Amniotic epithelial cell (primary cell): ENCODE measurements at places on chromosomes 3 and 15.

- no peak for DNase-seq
Measured at GRCh38 chr3:127320529-127321121, 32.8 kb upstream of the PRR20G start.

DNA sequence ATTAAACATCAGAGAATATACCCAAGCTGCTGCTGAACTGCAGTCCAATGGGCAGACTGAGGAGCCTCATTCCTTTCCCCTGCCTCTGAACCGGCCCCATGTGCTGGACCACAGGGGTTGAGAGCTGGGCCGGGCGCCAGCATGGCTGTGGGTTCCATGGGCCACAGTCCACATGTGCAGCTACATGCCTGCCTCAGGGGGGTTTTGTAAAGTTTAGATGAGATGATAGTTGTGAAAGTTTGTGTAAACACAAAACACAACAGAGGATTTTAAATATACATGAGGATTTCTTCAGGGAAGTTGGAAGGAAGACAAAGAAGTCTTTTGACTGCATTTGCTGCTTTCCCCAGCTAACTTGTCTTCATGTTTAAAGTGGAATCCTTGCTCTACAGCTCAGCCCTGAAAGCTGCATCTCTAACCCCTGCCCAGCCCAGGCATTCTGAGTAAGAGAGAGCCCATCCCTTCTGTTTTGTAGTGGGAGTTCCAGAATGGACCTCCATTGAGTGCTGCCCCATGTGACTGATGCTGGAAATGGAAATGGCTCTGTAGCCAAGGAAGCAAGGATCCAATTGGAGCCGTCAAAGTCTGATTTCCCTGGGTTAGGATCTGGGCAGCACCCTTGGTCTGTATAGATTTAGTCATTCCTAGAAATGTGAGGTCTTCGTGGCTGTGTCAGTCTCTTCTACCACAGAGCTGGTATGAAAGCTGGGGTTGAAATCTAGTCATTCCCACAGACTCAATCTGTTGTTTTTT lies 17.5 kb downstream of the SLC12A8 start:
- peak; percentile 69 for DNase-seq

GRCh38 chr3:165820671-165821123 lies 16.5 kb downstream of the BCHE start:
- no peak for DNase-seq

DNA sequence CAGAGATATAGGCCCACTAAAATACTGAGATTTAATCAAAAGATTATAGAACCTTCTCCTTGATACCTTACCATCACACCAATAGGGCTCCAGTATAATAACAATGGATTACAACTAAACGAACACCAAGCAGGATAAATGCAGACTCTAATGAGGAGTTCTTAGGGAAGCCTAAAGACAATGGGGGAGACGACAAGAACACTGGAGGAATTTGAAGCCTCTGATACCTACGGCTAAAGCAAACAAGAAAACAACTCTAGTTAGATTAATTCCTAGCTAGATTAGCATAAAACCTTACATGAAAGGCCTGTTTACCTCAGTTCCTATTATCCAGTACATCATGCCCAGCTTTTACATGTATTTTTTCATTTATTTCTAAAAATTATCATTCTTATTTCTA lies 35.1 kb downstream of the NGLY1 start:
- DNase-seq, result no peak

- DNase-seq, result no peak
Measured at GRCh38 chr3:23633261-23633960, 172.3 kb upstream of the UBE2E1 start.

DNA sequence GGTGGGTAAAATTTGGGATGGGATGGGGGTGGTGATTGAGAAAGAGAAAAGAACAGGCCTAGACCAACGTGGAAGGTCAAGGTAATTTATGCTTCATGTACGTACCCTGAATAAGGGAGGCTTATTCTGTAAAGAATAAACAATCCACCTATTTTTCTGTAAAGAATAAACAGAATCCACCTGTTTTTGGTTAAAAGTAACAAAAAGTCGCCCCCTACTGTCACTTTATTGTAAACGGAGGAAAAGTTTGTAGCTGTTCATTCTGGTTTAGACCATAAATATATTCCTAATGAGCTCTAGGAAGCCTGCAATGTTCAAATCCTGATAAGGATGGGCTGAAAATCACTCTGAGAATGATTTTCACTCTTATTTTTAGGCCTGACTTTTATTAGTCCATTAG lies 23.5 kb upstream of the SQOR start:
- DNase-seq, result peak; percentile 28

GRCh38 chr3:45607790-45608189 lies 13.2 kb downstream of the LIMD1 start:
- no peak for DNase-seq

GRCh38 chr3:127787571-127788365 lies 34.5 kb downstream of the MGLL start:
- DNase-seq, result no peak

DNA sequence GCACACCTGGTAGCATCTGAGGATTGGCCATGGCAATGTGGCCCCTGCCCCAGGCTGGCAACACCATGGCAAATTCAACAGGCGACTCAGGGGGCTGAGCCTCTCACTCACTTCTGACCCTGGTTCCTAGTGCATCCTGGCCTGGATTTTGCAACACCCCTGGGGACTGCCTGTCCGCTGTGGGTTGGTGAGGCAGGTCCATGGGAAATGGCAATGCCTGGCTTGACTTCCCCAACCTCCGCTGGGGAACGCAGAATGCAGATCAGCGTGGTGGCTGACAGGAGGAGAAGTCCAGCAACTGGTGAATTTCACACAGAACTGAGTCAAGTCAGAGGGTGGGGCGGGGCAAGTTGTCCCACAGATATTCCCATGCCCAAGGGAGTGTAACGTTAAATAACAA lies 3.9 kb upstream of the PSTPIP1 start:
- no peak for DNase-seq

DNA sequence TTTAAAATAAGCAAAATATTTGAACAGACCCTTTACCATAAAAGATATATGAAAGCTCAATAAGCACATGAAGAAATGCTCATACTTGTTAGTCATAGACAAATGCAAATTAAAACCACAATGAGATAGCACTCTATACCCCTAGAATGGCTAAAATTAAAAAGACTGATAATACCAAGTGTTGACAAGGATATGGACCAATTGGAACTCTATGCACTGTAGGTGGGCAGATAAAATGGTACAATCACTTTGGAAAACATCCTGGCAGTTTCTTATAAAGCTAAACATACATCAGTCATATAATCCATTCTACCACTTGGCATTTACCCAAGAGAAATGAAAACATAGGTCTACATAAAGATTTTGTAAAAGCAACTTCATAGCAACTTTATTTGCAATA lies 293.0 kb upstream of the TLE3 start:
- no peak for DNase-seq

DNA sequence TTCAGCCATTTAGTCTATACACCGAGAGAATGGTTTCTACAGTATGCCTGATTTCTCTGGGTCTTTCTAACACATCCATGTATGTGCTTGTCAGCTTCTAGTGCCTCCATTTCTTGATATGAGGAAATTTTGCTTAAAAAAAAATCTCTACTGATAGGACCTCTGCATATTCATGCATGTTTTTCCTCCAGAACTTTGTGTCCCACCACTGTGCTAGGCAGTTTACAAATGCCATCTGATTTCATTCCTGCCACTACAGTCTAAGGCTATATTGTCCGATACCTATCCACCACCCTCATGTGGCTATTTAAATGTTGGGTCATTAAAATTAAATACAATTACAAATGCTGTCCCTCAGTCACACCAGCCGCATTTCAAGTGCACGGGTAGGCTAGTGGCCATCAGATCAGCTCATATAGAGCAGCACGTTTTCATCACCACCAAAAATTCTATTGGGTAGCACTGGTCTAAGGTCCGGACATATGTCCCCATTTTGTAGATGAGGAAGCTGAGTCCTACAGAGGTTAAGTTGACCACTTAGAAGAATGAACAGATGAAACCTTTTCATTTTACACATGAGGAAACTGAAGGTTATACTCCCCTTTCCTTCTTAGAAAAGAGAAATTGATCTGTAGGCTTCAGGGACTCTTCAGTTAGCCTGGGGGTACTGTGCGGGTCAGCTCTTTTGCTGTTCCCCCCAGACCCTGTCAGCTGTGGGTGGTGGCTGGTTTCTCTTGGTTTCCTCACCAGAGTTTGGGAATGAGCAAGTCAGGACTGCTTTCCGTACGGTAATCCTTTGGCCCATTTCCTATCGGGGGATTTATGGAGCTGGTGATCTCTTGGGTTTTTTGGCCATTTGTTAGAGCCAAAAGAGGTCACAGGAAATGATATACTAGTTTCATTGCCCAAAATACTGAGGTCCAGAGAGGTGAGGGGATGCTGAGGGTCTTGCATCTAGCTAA lies 56.5 kb downstream of the SMAD3 start:
- peak; percentile 60 for DNase-seq

- no peak for DNase-seq
Measured at GRCh38 chr3:183313764-183314163, 60.7 kb downstream of the B3GNT5 start.

DNA sequence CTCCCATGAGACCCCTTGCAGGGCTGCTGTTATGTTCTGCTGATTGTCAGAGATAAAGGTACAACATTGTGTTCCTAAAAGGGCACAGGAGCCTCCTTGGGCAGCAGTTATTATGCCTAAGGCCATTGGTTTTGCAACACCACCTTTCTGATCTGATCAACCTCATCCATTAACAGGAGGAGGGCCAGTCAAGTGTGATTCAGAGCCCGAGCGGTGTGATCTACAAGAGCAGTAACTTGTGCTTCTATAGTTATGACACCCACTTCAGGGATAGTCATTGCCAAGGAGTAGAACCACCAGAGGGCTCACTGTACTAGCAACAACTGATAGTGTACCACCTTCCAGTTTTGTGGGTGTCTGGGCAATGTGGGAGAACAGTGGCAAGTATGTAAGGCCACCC lies 1457.9 kb upstream of the CADM2 start:
- no peak for DNase-seq

DNA sequence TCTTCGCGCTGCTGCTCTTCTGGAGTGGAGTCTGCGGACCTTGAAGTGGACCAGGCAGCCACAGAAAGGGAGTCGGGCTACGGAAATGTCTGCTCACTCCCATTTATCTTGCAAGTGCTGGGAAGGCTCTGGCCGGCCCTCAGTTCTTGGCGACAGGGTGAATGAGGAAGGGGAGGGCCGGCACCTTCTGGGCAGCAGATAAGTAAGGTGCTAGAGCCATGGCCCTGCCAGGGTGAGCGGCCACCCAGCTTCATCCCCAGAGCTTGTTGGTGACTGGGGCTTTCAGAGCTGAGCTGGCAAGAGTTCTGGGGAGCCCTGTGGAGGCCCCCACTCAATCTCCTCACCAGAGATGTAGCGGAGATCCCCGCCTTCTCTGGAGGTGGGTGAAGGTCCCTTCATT lies 103.5 kb downstream of the ASB7 start:
- DNase-seq, result no peak

DNA sequence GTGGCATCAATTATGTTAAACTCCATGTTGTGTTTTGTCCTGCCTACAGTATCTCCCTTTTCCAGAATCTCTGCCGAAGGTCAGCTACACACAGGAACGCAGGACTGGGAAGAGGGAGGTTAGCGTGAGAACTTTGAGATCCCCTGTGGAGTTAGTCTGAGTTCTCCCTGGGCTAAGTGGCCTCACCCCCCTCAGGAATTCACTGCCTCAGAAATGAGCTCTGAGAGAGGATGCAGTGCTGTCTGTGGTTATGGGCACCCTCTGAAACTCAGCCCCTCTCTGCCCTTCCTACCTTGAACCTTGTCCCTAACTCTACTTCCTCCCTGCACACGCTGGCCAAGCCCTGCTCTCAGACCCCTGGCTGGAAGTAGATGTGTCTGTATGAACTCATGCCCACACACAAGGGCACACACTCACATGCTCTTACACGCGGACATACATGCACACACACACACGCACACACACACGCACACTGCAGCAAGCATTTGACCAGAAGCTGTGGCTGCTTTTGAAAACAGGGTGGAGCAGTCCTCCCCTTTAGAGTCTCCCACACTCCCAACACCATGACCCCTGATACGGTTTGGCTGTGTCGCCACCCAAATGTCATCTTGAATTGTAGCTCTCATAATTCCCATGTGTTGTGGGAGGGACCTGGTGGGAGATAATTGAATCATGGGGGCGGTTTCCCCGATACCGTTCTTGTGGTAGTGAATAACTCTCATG lies 5.3 kb upstream of the VIPR1 start:
- DNase-seq, result peak; percentile 21

DNA sequence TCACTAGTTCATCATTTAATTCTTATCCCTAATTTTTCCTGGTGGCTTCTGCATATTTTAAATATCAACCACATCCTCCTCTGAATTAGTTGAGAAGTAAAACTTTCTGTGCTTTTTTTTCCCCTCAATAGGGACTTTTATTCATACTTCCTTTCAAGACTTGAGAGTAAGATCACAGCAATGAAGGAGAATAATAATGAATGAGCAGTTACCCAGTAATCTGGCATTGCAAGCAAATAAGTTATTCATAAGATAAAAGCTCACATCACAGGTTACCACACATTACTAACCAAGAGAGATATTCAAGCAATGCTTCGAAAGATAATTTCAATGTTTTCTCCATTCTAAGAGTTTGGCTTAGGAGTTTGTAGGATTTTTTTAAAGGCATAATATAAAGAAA lies 50.3 kb downstream of the BTLA start:
- peak; percentile 81 for DNase-seq

GRCh38 chr15:72936691-72937679 lies 115.3 kb upstream of the NEO1 start:
- no peak for DNase-seq

GRCh38 chr3:110955301-110955880 lies 116.2 kb upstream of the NECTIN3 start:
- peak; percentile 60 for DNase-seq

DNA sequence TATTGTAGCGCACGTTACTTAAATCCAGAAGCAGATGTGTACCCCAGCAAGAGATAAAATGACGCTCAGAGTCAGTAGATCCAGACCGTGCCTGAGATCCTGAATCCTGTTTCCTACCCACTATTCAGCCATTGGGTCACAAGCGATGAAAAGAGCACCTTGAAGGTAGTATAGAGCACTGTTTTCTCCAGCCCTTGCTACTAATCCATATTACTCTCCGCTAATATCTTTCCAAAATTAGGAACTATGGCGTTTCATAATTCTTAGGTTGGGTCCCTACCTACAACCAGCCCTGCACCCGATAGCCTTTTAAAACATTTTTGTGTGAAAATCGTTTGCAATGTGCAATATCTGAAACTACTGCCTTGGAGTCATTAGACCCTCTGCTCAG lies 596 bp downstream of the BTD start:
- DNase-seq, result no peak

DNA sequence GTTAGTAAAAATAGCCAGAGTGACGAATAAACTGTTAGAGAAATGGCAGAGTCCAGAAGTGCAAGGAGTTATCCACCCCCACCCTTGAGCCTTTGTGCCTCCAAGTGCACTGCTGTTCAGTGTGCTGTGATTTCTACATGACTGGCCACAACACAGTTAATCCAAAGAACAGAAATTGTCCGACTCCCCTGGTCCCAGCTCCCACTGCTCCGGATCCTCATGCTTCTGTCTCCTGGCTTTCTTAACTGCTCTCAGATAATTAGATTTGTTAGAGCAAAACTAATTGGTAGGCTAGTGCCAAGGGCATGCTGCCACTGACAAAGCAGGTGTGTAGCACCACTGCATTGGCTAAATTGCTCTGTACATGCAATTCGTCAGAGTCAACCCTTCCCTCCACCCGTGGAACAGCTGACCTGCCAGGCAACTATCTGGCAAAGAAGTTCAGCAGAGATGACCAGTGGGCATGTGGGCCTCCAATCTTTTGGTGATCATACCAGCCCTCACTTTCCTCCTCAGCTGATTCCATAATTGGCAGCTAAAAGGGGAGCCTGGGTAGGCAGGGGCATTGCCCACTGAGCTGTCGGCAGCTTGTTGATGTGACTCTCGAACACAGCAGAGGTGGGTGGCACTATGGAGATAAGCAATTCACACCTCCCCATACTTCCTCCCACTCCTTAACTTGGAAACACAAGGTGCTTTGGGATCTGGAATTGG lies 18.9 kb upstream of the ACAP2 start:
- DNase-seq, result no peak
